Globus pallidus (tissue), 1 donor: ENCODE measurements at places on chromosomes 5 and 9.

- DNase-seq: no peak
Measured at GRCh38 chr9:1207686-1208085, 157.5 kb downstream of the DMRT2 start.

DNA sequence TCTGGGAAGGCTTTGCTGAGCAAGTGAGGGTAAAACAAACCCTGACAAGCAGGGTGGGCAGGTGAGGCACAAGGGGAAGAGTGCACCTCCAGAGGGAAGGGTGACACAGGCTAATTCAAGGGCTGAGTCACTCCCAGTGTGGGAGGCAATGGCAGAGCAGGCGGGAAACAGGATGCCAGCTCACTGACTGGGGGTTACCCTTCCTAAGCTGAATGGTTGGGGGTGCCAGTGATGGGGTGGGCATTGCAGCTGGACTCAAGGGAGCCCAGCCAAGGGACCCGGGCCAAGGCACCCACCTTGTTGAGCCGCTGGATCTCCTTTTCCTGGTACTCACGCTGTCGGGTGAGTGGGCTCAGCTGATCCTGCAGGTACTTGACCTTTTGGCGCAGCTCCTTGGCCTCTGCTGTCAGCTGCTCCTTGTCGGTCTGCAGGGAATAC is 18.4 kb downstream of the GPX3 start:
- no peak for DNase-seq

DNA sequence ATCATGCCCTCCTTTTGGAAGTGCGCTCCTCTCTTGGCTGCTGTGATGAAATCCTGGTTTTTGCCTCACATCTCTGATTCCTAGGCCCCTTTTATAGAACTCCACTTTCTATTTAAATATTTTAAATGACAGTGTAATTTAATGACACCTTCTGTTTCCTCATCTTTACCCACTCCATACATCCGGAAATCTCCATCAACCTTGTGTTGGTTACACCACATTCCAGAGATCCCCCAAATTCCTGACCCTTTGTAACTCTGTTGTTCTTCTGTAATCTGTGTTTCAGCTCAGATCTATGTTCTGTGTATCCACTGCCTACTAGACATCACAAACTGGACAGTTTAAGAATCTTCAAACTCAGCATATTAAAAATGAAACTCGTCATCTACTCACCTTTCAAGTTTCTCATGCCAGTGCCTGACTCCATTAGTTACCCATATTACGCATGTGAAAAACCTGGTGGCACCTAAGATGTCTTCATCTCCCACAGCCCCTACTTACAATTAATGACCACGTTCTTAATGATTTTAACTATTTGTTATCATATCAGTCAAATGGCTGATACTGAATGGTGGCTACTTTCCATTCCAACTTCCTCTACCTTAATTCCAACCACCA is 25.1 kb downstream of the PARP8 start:
- DNase-seq: no peak

DNA sequence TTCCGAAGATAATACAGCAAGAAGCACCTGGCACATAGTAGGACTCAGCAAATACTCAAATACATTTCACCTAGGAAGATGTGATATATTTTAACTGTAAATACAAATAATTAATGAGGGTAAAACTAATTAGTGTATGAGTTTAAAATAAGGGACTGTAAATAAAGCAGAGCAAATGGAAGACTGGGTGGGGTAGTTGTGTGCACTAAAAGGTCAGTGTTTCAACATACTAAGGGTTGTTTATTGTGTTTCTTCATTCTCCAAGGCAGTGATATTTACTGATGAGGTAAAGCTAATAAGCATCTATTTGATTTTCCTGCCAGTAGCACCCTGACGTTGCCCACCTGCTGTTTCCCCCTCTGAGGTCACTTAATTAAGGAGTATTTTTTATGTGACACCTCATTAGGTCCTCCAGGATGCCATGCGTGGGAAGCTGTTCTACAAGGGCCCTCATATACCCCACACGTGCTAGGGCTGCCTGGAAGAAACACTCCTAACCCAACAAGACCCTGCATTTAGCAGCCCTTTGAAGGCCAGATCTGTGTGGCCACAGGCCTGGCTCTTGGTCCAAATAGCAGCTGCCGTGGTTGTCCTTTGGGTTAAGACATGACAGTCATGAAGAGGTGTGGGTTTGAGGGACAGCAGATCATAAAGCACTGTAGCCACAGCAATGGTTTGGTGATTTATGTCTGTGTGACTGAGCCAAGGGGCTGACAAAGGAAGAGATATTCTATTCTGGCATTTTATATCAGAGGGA is 97.5 kb upstream of the RPS23 start:
- no peak for DNase-seq
